Mesothelial cell of epicardium (in vitro differentiated cells): ENCODE measurements at places on chromosomes 12 and 14.

DNA sequence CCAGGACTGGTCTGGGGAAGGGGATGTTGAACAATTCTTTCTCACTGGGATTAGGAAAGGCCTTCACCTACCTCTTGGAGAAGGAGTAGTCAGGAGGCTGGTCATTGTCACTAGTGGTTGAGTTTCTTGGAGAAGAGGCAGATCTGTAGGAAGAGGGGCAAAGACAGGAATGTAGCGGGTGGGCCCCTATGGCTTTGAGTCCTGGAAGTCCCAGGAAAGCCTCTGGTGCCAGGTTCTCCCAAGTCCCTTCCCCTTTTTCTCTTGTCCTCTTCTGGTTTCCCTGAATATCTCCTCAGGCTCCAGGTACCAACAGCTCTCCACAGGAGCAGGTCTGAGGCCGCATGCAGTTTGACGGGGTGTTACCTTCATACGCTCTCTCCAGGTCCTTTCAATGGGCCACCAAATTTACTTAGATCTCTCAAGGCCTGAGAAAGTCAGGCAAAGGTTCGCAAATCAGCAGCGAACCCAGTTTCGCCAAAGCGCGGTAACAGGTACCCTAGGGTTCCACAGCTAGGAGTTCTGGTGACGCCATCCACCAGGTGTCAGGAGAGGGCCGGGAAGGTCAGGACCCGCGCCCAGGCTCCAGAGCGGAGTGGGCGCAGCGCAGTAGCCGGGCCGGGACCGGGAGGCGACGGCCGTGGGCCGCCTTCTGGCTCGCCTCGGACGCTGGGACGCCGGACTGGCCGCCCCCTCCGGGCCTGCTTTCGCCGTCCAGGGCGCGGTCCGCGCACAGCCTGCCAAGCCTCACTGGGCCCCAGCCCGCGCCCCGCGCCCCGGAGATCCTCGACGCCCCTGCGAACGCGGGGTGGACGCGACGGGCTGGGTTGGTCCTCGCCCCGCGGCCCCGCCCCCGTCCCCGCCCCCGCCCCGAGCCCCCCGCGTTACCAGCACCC is 795 bp downstream of the SMAGP start:
- DNase-seq: no peak

- DNase-seq: no peak
Measured at GRCh38 chr14:21556378-21557083, 23.3 kb downstream of the OR10G3 start.

DNA sequence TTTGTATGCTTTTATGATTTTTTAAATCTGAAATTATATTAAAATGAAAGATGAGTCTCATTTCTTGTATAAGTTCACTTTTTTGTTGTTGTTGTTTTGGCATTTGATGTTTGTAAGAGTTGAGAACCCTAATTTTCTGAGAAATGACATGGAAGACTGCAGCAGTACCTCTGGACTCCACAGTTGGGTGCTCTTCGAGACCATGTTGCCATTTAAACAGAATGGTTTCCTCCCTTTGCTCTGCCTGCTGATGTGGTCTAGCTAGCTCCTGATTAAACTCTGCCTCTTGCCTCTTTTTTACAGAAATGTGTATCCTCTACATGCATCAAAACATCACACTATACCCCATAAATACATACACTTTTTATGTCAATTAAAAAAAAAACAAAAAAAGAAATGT is 5.8 kb upstream of the LTA4H start:
- no peak for DNase-seq

DNA sequence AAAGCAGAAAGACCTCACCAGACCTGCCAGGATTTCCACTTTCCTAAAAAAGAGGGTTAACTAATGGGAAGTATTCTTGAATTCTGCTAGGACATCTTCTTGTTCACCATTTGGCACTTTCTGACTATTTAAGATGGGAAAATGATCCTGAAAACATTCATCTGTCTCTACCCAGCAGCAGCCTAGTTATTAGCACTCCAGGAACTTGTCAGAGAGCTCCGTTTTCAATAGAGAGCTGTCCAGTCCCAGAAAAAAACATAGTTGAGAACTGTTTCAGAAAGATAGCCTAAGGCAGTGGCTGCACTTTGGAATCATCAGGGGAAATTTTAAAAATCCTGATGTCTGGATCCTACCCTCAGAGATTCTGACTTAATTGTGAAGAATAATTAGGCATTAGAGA is 22.1 kb upstream of the CEP83 start:
- no peak for DNase-seq

- DNase-seq: no peak
Measured at GRCh38 chr14:80077262-80077661, 134.0 kb downstream of the DIO2 start.
